Vagina (tissue), 2 donors: ENCODE measurements at places on chromosomes 2 and 18. TPM values are rescaled to one million over a fixed set of nuclear protein-coding genes. Genes with fewer than 3 reads are reported as not detected.

DNA sequence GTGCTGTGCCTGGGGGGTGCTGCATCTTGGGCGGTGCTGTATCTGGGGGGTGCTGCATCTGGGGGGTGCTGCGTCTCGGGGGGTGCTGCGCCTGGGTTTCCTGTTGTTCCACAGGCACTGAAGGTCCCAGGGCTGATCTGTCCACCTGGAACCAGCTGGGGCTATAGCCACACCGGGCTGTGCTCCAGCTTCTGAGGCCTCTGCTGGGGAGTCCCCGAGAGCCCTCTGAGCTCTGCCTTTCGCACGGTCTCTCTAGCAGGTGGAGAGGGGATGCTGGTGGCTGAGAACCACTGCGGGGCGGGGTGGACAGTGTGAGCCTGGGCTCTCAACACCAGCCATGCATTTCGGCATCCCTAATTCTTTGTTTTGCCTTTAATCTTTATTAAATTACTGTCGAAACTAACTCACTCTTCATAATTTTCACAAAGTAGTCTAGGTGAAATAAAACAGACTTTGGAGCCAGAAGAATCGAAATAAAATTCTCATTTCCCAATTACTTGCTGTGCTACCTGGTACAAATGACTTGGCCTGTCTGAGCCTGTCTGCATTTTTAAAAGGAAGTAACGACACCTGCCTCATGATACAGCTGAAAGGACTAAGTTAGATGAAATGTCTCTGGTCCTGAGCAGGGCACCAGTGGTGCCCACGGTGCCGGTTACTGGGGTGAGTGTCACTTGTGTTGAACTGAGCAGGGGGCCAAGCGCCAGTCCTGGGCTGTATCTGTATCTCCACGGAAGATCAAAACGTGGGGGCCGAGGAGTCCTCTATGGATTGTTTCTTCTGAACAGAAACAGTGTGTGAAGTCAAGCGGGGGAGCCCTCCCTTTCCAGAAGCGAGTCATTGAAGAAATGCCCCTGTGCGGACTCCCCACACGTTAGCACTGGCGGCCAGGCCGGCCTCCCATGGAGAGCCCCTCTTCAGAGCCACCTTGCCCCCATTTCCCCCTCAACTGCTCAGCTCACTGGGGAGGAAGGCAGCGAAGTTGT lies 142.0 kb downstream of the ASB1 start:
- H3K27me3 ChIP-seq, result no peaks in the 10 kb centered on the region
- H3K4me3 ChIP-seq, result no peak overlapping the region
- H3K36me3 ChIP-seq, result no peaks in the 10 kb centered on the region
- no peak for DNase-seq

GRCh38 chr18:27075828-27076227 lies 109.3 kb downstream of the CHST9 start:
- no peaks in the 10 kb centered on the region for H3K4me1 ChIP-seq
- no peaks in the 10 kb centered on the region for H3K27me3 ChIP-seq
- no peaks in the 10 kb centered on the region for H3K36me3 ChIP-seq
- no peak overlapping the region for H3K27ac ChIP-seq
- H3K4me3 ChIP-seq, result no peak overlapping the region
- no peak for DNase-seq

HOXD11 gene
- 19.4 TPM for total RNA-seq

DYNAP gene
- total RNA-seq, result not detected

ALPG gene
- total RNA-seq, result not detected

DNA sequence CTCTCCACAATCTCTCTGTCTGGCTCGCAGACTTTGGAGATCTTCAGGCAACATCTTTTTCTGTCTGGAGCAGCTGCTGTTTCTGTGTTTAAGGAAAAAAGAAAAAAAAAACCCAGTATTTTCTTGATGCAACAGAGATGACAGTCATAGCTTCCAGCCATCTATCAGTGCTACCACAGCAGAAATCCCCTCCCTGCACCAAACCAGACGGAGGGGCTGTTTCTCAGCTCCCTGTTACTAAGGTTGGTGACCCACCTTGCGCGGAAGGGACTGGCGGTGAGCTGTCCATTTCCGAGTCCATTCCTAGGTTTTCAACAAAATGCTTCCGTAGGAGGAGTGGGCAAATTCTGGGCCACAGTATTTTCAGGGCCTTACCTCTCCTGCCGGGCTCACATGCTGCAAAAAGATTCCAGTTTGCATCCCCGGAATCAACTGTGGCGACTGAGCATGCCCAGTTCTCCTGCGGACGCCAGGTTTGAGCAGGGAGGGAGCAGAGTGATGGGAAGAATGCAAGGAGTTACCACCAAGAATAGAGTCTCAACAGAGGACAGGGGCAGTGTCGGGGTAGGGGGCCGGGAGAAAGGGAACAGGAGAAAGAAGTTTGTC lies 1.2 kb downstream of the SLC4A10 start:
- H3K27ac ChIP-seq, result no peak overlapping the region
- H3K4me1 ChIP-seq, result peaks cover 4% of the 10 kb centered on the region
- DNase-seq, result no peak

GRCh38 chr18:46751882-46752281 lies 5.0 kb downstream of the ST8SIA5 start:
- no peaks in the 10 kb centered on the region for H3K36me3 ChIP-seq
- H3K4me1 ChIP-seq, result peaks cover 11% of the 10 kb centered on the region
- no peak overlapping the region for H3K4me3 ChIP-seq
- H3K27ac ChIP-seq, result no peak overlapping the region

DNA sequence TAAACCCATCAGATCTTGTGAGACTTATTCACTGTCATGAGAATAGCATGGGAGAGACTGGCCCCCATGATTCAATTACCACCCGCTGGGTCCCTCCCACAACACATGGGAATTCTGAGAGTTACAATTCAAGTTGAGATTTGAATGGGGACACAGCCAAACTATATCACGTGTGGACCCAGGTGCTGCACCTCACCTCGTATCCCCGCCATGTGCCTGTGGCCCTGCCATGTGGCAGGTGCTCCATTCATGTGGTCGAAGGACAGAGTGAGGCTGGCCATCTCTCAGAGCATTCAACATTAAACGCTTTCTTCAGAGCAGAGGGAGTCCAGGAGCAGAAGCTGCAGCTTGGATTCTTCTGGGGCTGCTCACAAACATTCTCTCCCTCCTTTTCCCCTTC lies 32.3 kb downstream of the MROH2A start:
- H3K36me3 ChIP-seq, result no peaks in the 10 kb centered on the region
- DNase-seq, result no peak
- no peaks in the 10 kb centered on the region for H3K4me1 ChIP-seq
- no peak overlapping the region for H3K27ac ChIP-seq

DNA sequence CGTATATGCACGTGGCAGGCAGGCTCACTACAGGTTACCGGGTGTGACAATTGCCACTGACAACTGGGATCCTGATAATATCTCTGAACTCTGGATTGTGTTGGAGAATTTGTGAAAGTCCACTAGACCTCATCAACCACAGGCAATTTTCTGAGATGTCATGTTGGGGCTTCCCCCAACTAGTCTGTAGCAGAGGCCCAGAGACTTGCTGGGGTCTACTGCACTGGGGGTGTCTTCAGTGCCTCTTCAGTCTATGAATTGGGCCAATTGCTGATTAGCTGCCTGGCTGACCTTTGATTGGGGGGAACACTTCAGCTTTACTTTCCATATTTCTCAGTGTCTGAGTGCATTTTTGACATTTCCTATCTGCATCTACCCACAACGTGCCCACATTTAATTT lies 201.5 kb downstream of the MTX2 start:
- no peak overlapping the region for H3K27ac ChIP-seq
- no peak overlapping the region for H3K4me3 ChIP-seq
- H3K4me1 ChIP-seq, result no peaks in the 10 kb centered on the region
- H3K36me3 ChIP-seq, result no peaks in the 10 kb centered on the region
- DNase-seq, result no peak

RAB27B gene
- 6.1 TPM for total RNA-seq

LYG2 gene
- total RNA-seq, result not detected

DNA sequence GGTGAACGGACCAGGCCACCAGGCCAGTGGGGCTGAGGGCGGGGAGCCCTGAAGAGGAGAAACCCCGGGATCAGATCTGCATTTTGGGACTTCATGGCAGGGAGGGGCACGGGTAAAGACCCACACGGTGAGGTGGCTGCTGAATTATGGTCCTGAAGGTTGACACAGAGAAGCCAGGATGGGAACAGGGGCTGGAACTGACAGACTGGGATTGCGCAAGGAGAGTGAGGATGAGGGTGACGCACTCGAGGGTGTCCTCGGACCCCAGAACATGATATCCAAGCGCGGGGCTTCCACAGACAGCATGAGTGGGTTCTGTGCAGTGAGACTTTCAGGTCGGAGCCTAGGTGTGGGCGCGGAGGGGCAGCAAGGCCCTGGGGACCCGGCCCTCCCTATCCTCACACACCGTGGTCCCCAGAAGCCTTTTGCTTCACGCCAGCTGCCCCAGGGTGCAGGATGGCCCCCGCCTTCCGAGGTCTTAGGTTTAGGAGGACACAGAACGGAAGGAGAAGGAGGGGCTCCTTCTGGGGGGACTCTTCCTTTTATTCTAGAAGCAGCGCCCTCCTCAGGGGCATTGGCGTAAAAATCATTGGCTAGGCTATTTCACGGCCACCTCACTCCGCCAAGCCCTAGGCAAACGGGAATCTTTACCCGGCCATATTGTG lies 416.8 kb upstream of the HS6ST1 start:
- H3K36me3 ChIP-seq, result no peaks in the 10 kb centered on the region
- H3K4me1 ChIP-seq, result peaks cover 25% of the 10 kb centered on the region
- peak; percentile 82 for DNase-seq
- no peak overlapping the region for H3K27ac ChIP-seq
- no peaks in the 10 kb centered on the region for H3K27me3 ChIP-seq

DNA sequence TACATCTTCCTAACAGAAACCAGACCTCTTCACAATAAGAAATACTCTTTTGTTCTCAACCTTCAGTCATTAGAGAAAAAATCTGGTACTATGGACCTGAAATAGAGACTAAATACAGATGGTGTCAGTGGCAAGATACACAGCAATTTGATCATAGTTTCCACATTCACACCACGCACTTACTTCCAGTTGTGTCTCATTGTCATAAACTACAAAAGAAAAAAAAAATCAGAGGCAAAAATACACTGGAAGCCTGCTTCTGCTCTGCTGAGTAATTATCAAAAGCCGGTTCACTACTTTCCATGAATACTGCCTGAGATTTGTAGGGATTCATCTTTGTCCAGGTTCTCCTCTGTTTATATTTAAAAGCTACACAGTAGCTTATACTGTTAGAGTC lies 182.6 kb downstream of the PID1 start:
- H3K27ac ChIP-seq, result no peak overlapping the region
- no peak for DNase-seq
- H3K27me3 ChIP-seq, result no peaks in the 10 kb centered on the region
- H3K36me3 ChIP-seq, result no peaks in the 10 kb centered on the region

DNA sequence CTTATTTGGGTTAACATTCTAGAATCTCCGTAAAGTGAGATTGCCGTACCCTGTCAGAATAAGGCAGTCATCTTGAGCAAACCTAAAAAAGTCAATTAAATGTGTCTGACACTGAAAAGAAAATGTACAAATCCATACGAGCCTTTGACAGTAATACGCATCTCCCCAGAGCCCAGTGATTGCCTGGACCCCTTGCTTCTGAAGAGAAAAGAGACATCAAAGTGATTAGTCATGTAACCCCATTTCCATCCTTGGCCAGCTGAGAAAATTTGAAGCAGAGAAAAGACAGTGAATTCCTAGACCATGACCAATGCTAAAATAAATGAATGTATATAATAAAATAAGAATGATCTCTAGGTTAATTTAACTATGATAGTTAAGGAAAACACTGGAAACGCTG lies 1499.4 kb downstream of the SUCLG1 start:
- H3K27me3 ChIP-seq, result no peaks in the 10 kb centered on the region
- no peak for DNase-seq
- H3K4me3 ChIP-seq, result no peak overlapping the region
- H3K4me1 ChIP-seq, result no peaks in the 10 kb centered on the region

DNA sequence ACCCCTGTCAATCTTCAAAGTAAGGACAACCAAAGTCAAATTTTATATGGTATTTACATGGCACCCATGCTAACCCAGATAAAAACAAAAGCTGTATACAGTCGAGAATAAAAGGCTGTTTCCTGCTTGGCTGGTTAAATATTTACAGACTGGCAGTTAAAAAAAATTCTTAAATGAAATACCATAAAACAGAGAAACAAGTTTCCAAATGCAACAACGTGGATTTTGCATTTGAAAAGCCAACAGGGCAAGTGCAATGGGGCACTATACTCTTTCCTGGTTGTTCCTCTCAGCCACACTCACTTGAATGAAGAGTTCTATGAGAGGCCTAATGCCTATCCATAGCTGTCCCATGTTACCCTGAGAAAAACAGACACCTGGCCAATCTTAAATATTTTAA lies 6.1 kb upstream of the NR4A2 start:
- H3K27me3 ChIP-seq, result no peaks in the 10 kb centered on the region
- no peak overlapping the region for H3K27ac ChIP-seq

PSD4 gene
- total RNA-seq, result 39.0 TPM

NT5DC4 gene
- not detected for total RNA-seq

DNA sequence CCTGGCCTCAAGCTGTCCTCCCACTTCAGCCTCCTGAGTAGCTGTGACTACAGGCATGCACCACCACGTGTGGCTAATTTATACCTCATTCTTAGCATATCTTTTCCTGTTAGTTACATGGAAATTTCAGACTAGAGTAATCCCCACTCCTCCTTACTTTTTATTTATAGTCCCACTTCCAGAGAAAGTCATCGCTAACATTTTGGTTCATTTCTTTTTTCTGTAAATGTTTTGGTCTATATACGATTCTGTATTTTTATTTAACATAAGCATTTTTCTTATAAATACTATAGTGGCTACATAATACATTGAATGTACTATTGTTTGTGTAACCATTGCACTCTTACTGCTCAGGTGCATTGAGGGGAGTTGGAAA lies 42.3 kb downstream of the DDX1 start:
- peaks cover 44% of the 10 kb centered on the region for H3K36me3 ChIP-seq
- peaks cover 6% of the 10 kb centered on the region for H3K4me1 ChIP-seq
- no peak overlapping the region for H3K4me3 ChIP-seq
- H3K27me3 ChIP-seq, result no peaks in the 10 kb centered on the region

GNAL gene
- 23.3 TPM for total RNA-seq

UNC80 gene
- 0.25 TPM for total RNA-seq

- H3K27ac ChIP-seq, result no peak overlapping the region
- H3K36me3 ChIP-seq, result no peaks in the 10 kb centered on the region
- no peaks in the 10 kb centered on the region for H3K27me3 ChIP-seq
- H3K4me1 ChIP-seq, result no peaks in the 10 kb centered on the region
- no peak for DNase-seq
These were observed 24.8 kb downstream of the RUFY4 start for GRCh38 chr2:218093879-218094278.

DNER gene
- 11.3 TPM for total RNA-seq

DNA sequence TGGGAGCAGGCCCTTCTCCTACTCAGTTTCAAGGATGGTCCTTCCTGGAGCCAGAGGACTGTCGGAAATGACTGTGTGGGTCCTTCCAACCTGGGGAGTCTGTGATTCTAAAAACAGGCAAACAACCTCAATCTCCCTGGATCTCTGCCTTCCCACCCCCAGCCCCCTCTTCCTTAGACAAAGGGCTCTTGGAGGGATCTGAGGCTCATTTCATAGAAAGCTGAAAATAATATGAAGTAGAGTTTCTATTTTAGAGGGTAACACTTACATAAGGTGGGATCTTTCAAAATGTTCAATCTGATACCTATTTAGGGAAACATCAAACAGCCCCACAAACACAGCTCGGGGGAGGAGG lies 69.4 kb downstream of the RHOB start:
- no peaks in the 10 kb centered on the region for H3K36me3 ChIP-seq
- H3K4me1 ChIP-seq, result peaks cover 15% of the 10 kb centered on the region
- H3K27ac ChIP-seq, result peak overlapping the region; percentile 70
- H3K4me3 ChIP-seq, result no peak overlapping the region
- H3K27me3 ChIP-seq, result no peaks in the 10 kb centered on the region

- DNase-seq, result no peak
- H3K27ac ChIP-seq, result no peak overlapping the region
- no peaks in the 10 kb centered on the region for H3K36me3 ChIP-seq
These were observed 86.0 kb downstream of the RTN4 start for GRCh38 chr2:54964271-54964670.

EFR3B gene
- 1.5 TPM for total RNA-seq
